ENCODE measurements at places on chromosomes 12 and 14. TPM values are rescaled to one million over a fixed set of nuclear protein-coding genes. Genes with fewer than 3 reads are reported as not detected.

DNA sequence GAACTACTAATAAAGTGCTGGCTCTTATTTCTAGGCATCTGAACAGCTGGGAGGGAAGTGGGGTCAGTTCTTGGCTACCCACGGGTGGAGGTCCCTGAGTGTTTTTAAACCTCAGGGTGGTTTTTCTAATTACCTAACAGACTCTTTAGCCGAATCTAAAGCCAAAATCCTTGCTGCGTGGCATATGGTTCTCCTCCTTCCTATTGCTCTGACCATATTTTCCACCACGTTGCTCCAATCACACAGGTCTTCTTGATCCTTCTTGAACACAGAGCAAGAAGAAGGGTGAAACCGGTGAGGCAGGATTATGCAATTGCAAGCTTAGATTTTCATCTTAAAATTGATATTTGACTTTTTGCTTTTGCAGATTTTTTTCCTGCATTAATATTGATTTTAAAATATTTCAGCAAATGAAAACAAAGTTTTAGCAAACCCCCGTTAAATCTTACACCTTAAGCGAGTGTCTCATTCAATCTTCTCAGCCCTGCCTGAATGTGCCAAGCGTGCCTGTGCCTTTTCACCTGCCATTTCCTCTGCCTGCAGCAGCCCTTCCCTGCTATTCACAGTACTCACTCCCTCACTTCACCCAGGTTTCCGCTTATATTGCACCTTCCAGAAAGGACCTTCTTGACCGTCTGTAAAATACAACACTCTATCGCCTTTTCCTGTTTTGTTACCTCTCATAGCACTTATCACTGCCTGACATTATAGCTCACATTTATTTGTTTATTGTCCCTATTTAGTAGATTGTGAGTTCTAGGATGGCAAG lies 506.0 kb downstream of the DIO2 start:
- peaks cover 15% of the 10 kb centered on the region for H3K4me1 ChIP-seq
- DNase-seq: no peak
- no peaks in the 10 kb centered on the region for H3K36me3 ChIP-seq
- no peaks in the 10 kb centered on the region for H3K27me3 ChIP-seq
- H3K27ac ChIP-seq: no peak overlapping the region

DNA sequence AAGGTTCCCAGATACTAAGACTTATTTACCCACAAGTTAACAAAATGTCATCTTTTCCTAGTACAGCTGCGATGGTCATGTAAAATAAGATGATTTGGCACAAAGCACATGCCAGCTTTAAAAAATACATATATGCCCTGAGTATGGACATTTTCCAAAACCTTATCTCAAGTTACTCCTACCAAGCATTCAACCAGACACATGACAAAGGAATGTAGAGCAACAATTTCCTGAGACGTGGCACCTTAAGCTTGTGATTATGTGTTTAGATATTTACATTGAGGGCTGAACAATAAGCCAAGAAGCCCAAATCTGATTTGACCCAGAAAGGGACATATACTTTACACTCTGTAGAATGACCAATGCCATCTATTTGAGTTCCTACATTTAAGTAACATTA lies 24.5 kb upstream of the OVCH1 start:
- H3K36me3 ChIP-seq: no peaks in the 10 kb centered on the region
- no peak overlapping the region for H3K27ac ChIP-seq
- H3K27me3 ChIP-seq: no peaks in the 10 kb centered on the region
- H3K4me3 ChIP-seq: no peak overlapping the region
- peaks cover 6% of the 10 kb centered on the region for H3K4me1 ChIP-seq

The CAPZA3 gene
- not detected for total RNA-seq

- no peaks in the 10 kb centered on the region for H3K36me3 ChIP-seq
- no peaks in the 10 kb centered on the region for H3K27me3 ChIP-seq
- no peak overlapping the region for H3K4me3 ChIP-seq
- H3K4me1 ChIP-seq: peaks cover 17% of the 10 kb centered on the region
- H3K27ac ChIP-seq: peak overlapping the region; percentile 62
- DNase-seq: peak; percentile 89
Measured at GRCh38 chr14:68191567-68192321, 372.2 kb downstream of the RAD51B start.

- H3K4me3 ChIP-seq: no peak overlapping the region
- no peaks in the 10 kb centered on the region for H3K36me3 ChIP-seq
- no peaks in the 10 kb centered on the region for H3K4me1 ChIP-seq
- no peak for DNase-seq
Measured at GRCh38 chr12:131636940-131637750, 73.7 kb upstream of the SFSWAP start.

The CCDC177 gene
- not detected for total RNA-seq

- DNase-seq: no peak
- H3K4me1 ChIP-seq: no peaks in the 10 kb centered on the region
Measured at GRCh38 chr12:22350886-22351285, 16.4 kb upstream of the ST8SIA1 start.

GRCh38 chr14:104277416-104278213 lies 139.2 kb downstream of the KIF26A start:
- H3K36me3 ChIP-seq: no peaks in the 10 kb centered on the region
- H3K4me3 ChIP-seq: no peak overlapping the region
- no peak for DNase-seq
- H3K27me3 ChIP-seq: peaks cover 35% of the 10 kb centered on the region
- H3K4me1 ChIP-seq: 0 out of 2 replicates have a peak, but pooled peaks cover 3% of the 10 kb centered on the region
- no peak overlapping the region for H3K27ac ChIP-seq

The DBX2 gene
- total RNA-seq: not detected

GRCh38 chr12:130428116-130428515 lies 90.4 kb downstream of the PIWIL1 start:
- no peak overlapping the region for H3K27ac ChIP-seq
- no peaks in the 10 kb centered on the region for H3K36me3 ChIP-seq
- H3K4me3 ChIP-seq: no peak overlapping the region
- H3K27me3 ChIP-seq: no peaks in the 10 kb centered on the region

The NUP37 gene
- 81.6 TPM for total RNA-seq

The PLCZ1 gene
- not detected for total RNA-seq

The KRT6B gene
- 7.7 TPM for total RNA-seq

The CMA1 gene
- total RNA-seq: not detected

DNA sequence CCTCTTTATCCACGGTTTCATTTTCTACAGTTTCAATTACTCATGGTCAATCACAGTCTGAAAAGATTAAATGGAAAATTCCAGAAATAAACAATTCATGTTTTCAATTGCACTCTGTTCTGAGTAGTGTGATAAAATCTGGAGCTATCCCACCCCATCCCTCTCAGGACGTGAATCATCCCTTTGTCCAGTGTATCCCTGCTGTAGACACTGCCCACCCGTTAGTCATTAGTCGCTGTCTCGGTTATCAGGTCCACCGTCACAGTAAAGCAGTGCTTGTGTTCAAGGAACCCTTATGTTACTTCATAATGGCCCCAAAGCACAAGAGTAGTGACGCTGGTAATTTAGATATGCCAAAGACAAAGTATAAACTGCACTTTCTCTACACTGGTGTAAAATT lies 141.0 kb upstream of the LMNTD1 start:
- H3K27me3 ChIP-seq: no peaks in the 10 kb centered on the region
- DNase-seq: peak; percentile 83
- H3K4me1 ChIP-seq: peaks cover 14% of the 10 kb centered on the region
- peak overlapping the region; percentile 62 for H3K27ac ChIP-seq

- no peaks in the 10 kb centered on the region for H3K27me3 ChIP-seq
- no peak overlapping the region for H3K4me3 ChIP-seq
- H3K27ac ChIP-seq: no peak overlapping the region
- H3K4me1 ChIP-seq: peaks cover 15% of the 10 kb centered on the region
- peak; percentile 54 for DNase-seq
- 0 out of 2 replicates have a peak, but pooled peaks cover 3% of the 10 kb centered on the region for H3K36me3 ChIP-seq
Measured at GRCh38 chr14:88470542-88471440, 84.0 kb downstream of the PTPN21 start.

- H3K4me3 ChIP-seq: no peak overlapping the region
- H3K36me3 ChIP-seq: no peaks in the 10 kb centered on the region
- H3K27ac ChIP-seq: no peak overlapping the region
- no peaks in the 10 kb centered on the region for H3K27me3 ChIP-seq
- no peaks in the 10 kb centered on the region for H3K4me1 ChIP-seq
- DNase-seq: no peak
Measured at GRCh38 chr14:75849300-75849895, 132.4 kb downstream of the TGFB3 start.

DNA sequence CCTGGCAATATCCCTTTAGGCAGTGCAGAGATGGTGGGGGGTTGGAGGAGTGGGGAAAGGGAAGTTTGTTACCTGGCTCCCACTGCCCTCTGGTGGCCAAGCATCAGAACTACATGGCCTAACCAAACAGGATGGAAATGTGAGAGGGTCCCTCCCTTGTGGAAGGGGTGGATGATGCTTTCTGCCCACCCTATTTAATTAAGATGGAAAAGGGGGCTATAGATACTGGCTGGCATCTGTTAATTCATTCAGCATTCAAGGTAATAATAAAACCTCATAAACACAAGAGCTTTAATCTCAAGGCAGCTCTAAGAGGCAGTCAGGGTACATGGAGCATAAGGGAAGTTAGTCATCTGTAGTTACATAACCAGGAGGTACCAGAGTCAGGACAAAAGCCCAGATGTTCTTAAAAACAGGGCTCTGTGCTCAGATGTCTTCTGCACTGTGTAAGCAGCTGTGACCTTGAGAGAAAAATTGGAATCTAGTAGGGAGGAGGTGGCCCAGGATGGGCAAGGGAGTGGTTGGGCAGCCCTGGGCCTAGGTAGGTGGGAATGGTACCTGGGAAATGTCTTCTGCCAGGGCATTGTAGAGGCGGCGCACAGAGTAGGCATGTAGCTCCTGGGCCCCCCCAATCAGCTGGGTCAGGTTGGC lies 4.6 kb downstream of the AP1G2 start:
- H3K36me3 ChIP-seq: peaks cover 12% of the 10 kb centered on the region
- no peaks in the 10 kb centered on the region for H3K27me3 ChIP-seq
- no peak overlapping the region for H3K27ac ChIP-seq
- peaks cover 22% of the 10 kb centered on the region for H3K4me1 ChIP-seq
- peak; percentile 65 for DNase-seq

DNA sequence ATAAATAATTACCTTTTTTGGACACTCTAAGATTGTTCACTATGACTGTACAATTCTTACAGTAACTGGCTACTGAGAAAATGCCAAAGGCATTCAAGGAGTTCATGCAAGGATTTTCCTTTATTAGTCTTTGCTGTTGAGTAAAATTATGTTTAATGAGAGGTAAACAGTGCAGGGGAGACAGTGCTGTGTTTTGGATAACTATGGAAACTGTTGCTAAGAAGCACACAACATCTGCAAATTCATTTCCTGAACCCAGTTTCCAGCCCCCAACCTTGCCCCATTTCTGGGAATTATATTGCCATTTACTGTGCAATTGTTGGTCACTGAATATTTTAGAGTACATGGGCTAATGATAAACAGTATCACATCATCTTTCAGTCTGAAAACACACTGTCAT lies 1005.8 kb downstream of the TRHDE start:
- no peaks in the 10 kb centered on the region for H3K27me3 ChIP-seq
- H3K36me3 ChIP-seq: no peaks in the 10 kb centered on the region
- no peaks in the 10 kb centered on the region for H3K4me1 ChIP-seq
- no peak for DNase-seq

GRCh38 chr12:19529951-19530636 lies 90.8 kb downstream of the AEBP2 start:
- no peak overlapping the region for H3K4me3 ChIP-seq
- H3K4me1 ChIP-seq: peaks cover 19% of the 10 kb centered on the region
- no peak overlapping the region for H3K27ac ChIP-seq
- no peaks in the 10 kb centered on the region for H3K36me3 ChIP-seq
- peak; percentile 19 for DNase-seq

DNA sequence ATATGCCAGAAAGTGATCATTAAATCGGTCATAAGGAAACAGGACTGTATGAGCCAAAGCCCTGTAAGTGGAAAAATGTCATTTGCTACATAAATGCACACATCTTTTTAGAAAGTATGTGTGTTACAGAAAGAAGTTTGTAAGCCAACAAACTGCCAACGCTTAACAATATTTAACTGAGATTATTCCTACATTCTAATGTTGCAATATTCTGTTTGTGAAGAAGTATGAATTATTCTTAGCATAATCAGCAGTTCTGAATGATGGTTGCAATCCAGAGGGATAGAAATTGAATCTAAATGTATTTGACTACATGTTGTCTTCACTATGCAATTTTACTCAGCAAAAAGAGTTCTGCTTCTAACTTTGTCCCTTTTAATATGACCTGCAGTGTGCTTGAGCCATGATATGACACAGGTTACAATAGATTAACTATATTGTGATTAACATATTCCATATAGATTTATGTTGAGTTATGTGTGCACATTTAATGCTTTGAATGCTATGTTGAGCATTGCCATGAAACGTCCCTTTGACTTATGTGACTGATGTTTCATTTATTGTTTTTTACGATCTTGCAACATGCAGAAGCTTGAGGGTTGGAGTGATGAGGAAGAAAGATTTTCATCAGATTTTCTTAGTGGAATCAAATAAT lies 66.8 kb upstream of the PTPRQ start:
- H3K27ac ChIP-seq: no peak overlapping the region
- DNase-seq: no peak
- H3K27me3 ChIP-seq: no peaks in the 10 kb centered on the region
- H3K4me3 ChIP-seq: no peak overlapping the region

The CIROP gene
- total RNA-seq: not detected

DNA sequence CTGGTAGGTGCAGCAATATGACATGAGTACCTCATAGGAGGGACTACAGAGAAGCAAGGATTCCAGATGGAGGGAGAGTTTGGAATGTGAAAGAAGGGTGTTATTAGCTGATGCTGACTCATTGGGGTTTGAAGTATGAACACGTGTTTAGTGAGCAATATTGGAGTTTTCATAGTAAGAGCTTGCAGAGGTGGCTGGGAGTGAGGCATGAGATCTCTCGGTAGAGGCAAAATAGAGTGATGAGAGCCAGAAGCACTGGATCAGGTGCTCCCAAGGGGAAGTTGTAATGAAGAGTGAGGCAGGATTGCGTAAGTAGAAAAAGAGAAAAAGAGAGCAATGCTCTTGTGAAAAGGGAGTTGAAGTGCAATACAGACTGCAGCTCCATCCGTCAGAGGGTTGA lies 42.1 kb downstream of the MGST1 start:
- no peaks in the 10 kb centered on the region for H3K36me3 ChIP-seq
- no peaks in the 10 kb centered on the region for H3K27me3 ChIP-seq
- H3K27ac ChIP-seq: no peak overlapping the region
- H3K4me1 ChIP-seq: no peaks in the 10 kb centered on the region
- no peak overlapping the region for H3K4me3 ChIP-seq

The GAS2L3 gene
- total RNA-seq: 27.8 TPM

GRCh38 chr12:90770861-90771260 lies 184.1 kb downstream of the CCER1 start:
- H3K27me3 ChIP-seq: no peaks in the 10 kb centered on the region
- no peaks in the 10 kb centered on the region for H3K4me1 ChIP-seq
- H3K36me3 ChIP-seq: no peaks in the 10 kb centered on the region

GRCh38 chr14:68143341-68143841 lies 323.8 kb downstream of the RAD51B start:
- H3K4me3 ChIP-seq: no peak overlapping the region
- H3K27me3 ChIP-seq: no peaks in the 10 kb centered on the region
- DNase-seq: peak; percentile 28
- H3K4me1 ChIP-seq: peaks cover 79% of the 10 kb centered on the region
- H3K27ac ChIP-seq: no peak overlapping the region

All from PC-3 (cell line).